ENCODE measurements at places on chromosomes 16 and 17. TPM values are rescaled to one million over a fixed set of nuclear protein-coding genes. Genes with fewer than 3 reads are reported as not detected.

Gene ODAD4
- 1.1 TPM for total RNA-seq

Gene NPIPA8
- 7.2 TPM for total RNA-seq

Gene UNC119
- total RNA-seq: 27.7 TPM

Gene CD300A
- total RNA-seq: not detected

Gene SULT1A4
- total RNA-seq: 1.9 TPM

Gene CTRB2
- total RNA-seq: 0.43 TPM

Gene NPIPB8
- not detected for total RNA-seq

Gene PRM3
- total RNA-seq: not detected

Gene APOBR
- total RNA-seq: not detected

Gene NOD2
- not detected for total RNA-seq

Gene HOXB8
- not detected for total RNA-seq

GRCh38 chr17:42198897-42199296 is 4.6 kb upstream of the GHDC start:
- no peak for DNase-seq
- H3K27ac ChIP-seq: no peak overlapping the region
- H3K27me3 ChIP-seq: no peaks in the 10 kb centered on the region
- no peak overlapping the region for H3K4me3 ChIP-seq
- H3K36me3 ChIP-seq: peaks cover 2% of the 10 kb centered on the region
- no peaks in the 10 kb centered on the region for H3K4me1 ChIP-seq

- peak; percentile 33 for DNase-seq
- no peaks in the 10 kb centered on the region for H3K27me3 ChIP-seq
- H3K4me1 ChIP-seq: peaks cover 12% of the 10 kb centered on the region
- H3K27ac ChIP-seq: no peak overlapping the region
Measured at GRCh38 chr17:82444941-82445521, 5.5 kb downstream of the CYBC1 start.

DNA sequence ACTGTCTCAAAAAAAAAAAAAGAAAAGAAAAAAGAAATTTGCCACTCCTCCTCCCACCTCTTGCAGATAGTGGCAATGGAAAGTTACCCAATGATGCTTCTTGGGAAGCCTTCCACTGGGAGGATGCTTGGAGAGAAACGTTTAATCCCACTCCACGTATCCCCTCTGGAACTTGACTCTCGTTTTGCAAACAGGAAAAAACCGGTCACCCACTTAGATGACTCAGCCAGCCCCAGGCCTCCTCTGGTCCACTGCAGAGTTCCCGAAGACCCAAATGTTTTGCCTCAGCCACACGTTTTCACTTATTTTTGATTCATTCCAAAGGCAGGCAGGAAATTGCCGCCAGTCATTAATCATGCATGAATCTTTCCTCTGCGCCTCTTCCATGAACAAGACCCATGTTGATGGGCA is 9.3 kb upstream of the TNFRSF17 start:
- peak; percentile 93 for DNase-seq
- no peaks in the 10 kb centered on the region for H3K27me3 ChIP-seq
- no peaks in the 10 kb centered on the region for H3K36me3 ChIP-seq
- H3K4me1 ChIP-seq: peaks cover 10% of the 10 kb centered on the region
- H3K4me3 ChIP-seq: no peak overlapping the region

GRCh38 chr17:37359682-37360188 is 16.1 kb upstream of the C17orf78 start:
- no peaks in the 10 kb centered on the region for H3K27me3 ChIP-seq
- peaks cover 17% of the 10 kb centered on the region for H3K4me1 ChIP-seq
- no peaks in the 10 kb centered on the region for H3K36me3 ChIP-seq

- no peak for DNase-seq
- no peaks in the 10 kb centered on the region for H3K4me1 ChIP-seq
- H3K27me3 ChIP-seq: no peaks in the 10 kb centered on the region
- no peak overlapping the region for H3K4me3 ChIP-seq
- H3K36me3 ChIP-seq: no peaks in the 10 kb centered on the region
Measured at GRCh38 chr17:79590523-79590860, 20.4 kb downstream of the RBFOX3 start.

DNA sequence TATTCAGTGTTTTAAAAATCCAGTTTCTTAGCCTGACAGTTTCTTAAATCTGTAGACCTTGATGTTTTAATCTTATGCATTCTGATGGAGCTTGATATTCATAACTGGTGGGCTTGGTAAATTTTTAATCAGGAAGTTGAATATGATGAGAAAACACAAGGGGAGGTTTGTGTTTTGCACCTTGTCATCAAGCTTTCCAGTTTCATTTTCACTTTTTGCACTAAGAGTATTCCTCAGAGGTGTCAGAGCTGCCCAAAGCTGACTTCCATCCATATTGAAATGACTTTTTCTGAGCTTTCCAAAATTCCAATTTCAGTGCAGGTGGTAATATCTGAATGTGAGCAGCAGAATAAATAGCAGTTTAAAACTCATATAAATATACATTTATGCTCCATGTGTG is 555.0 kb upstream of the RBFOX1 start:
- no peaks in the 10 kb centered on the region for H3K36me3 ChIP-seq
- H3K27ac ChIP-seq: no peak overlapping the region
- no peaks in the 10 kb centered on the region for H3K4me1 ChIP-seq
- no peaks in the 10 kb centered on the region for H3K27me3 ChIP-seq

DNA sequence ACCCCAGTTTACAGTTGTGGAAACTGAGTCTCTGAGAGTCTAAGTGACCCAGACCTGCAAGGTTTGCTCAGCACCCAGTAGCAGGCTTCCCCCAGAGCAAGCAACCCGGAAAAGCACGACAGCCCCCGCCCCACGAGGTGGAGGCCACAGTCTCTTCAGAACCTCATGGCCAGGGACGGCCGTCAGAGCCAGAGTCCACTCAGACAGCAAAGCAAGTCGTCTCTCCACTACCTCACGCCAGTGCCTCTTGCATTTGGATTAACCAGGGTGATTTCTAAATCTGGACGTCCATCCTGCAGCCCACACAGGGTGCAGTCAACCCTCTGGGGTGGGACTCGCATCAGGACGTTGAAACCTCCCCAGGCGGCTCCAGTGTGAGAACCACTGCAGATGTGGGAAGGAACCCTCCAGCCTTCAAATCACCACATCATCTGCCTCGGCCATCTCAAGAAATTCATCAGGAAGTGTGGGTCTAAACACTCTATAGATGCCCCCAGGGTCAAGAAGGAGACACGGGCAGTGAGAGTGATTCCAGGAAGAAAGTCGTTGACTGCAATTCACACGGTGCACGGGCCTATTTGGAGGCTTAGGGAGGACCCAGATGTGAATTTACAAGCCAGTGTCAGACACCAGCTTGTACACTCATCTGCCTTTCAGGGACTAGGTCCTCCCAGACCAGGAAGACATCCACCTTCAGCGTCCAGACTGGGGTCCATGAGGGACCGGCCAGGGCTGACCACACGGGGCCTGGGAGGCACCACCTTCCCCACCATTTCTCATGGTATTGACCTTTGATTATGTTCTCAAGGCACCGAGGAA is 20.2 kb upstream of the RBFOX3 start:
- no peaks in the 10 kb centered on the region for H3K4me1 ChIP-seq
- H3K27ac ChIP-seq: no peak overlapping the region
- no peak for DNase-seq

DNA sequence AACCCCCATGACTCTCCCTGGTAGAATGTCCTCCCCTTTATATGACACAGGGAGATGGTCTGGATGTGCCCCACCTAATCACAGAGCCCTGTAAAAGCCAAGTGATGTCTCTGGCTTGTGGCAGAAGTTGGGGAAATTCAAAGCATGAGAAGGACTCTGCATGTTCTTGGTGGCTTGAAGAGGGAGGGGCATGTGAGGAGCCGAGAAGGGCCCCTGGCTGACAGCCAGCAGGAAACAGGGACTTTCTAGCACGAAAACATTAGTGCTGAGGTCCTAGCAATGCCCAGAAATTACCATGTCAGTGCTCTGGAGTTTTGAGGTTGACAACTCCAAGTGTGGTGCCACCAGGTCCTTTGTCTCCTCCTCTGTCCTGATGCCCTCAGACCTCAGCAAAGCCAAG is 75.9 kb downstream of the USP22 start:
- peaks cover 9% of the 10 kb centered on the region for H3K27me3 ChIP-seq
- no peaks in the 10 kb centered on the region for H3K4me1 ChIP-seq
- H3K4me3 ChIP-seq: no peak overlapping the region
- no peaks in the 10 kb centered on the region for H3K36me3 ChIP-seq
- no peak for DNase-seq
- H3K27ac ChIP-seq: no peak overlapping the region

DNA sequence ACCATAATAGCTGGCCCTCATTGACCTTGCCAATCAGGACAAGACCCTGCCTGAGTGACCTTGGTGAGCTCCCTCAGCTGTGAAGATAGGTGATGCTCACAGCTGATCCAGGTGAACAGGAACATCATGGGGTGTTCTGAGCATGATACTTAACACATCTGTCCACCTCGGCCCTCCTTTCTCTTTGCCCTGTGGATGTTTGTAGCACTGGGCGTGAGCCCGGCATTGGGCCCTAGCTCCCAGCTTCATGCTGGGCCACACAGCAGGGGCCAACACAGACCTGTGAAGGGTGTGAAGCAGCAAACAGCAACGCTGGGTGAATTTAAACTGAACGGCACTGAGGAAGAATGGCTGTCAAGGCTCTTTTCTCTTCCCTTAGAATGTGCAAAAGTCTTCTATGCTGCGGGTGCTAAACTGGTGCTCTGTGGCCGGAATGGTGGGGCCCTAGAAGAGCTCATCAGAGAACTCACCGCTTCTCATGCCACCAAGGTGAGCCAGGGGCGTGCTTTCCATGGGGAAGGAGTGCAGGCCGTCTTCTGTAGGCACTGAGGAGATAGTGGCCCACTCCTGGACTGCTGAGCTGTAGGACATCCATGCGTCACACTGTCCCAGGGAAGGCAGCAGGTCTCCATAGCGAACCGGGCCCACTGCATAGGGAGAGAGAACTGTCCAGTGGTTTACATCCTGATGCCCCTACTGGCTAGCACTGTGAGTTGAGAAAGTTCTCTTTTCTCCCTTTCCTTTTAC is 35.9 kb downstream of the TMEM11 start:
- no peak overlapping the region for H3K27ac ChIP-seq
- H3K4me1 ChIP-seq: no peaks in the 10 kb centered on the region
- peaks cover 3% of the 10 kb centered on the region for H3K36me3 ChIP-seq

DNA sequence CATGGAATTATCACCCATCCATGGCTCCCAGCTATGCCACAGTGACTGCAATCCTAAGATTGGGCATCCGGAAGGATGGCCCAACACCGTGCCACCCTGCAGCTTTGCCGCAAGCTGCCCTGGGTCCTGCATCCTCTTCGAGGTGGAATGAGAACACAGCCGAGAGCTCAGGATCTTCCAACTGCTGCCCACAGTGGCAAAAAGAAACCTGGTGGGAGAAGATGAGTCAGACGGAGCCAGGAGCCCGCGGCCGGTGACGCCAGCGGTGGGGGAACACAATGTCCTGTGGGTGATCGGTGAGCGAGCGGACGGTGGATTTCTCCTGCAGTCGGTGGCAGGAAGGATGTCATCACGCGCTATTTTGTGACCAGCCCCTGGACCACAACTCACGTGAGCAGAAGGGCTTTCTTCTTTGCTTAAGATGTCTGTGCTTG is 20.1 kb downstream of the CD7 start:
- H3K27me3 ChIP-seq: no peaks in the 10 kb centered on the region
- peak overlapping the region; percentile 58 for H3K4me3 ChIP-seq
- peak; percentile 80 for DNase-seq
- peaks cover 28% of the 10 kb centered on the region for H3K4me1 ChIP-seq

DNA sequence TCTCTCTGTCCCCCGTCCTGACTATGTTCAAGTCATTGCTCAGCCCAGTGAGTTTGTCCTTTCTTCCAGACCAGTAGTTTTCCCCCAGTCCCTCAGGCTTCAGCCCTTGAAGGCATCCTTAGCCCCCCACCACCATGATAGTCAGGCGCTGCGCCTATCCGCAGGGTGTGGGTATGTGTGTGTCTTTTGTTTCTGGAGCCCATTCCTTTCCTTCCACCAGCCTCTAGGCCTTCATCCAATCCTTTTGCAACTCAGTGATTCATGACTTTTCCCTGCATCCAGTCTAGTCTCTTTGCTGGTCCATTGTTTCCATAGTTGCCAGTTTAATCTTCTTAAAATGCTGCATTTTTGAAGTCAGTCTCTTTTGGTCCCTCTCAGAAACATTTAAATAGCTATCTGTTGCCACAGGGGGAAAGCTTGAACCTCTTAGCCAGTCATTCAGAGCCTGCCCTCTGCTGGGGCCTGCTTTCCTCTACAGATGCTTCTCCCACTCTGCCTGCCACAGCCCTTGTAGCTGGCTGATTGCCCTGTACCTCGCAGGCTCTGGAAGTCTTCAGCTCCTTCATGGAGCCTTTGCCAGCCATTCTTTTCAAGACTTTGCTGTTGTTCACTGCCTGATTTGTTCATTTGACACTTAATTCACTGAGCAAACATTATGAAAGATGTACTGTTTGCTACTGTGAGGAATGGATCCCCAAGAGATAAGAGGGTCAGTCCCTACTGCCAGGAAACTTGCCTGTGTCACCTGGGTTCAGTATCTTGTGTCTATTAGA is 55.9 kb upstream of the ADCY7 start:
- no peak overlapping the region for H3K27ac ChIP-seq
- DNase-seq: peak; percentile 83
- H3K27me3 ChIP-seq: no peaks in the 10 kb centered on the region
- H3K4me1 ChIP-seq: peaks cover 19% of the 10 kb centered on the region

DNA sequence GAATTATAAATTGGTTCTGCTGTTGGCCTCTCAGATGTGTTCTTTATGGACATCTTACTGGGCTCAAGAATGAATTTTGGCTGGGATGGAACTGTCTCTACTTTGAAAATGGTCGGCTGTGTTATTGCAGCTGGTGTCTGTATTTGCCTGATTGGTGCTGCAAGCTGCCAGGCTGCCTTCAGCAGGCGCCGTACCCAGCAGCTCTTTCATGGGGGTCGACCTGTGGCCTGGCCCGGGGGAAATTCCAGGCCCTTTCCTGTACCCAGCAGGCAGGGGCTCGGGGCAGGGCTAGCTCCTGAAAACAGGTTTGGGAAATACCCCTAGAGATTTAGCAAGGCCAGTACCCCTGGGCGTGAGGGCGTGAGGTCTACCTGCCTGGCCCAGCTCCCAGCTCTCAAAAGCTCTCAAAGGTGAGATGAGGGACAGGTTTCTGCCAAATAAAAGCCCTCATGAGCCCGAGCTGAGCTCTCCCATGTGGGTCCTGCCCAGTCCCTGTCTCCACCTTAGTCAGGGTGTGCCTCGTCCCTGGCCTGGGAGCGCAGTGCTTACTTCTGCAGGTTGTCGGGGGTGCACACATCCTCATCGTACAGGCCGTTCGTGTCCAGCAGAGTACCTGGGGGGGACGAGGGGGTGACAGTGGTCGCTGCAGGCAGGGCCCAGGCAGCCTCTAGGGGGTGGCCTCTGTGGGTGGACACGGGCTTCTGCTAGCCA is 52.3 kb downstream of the PRMT7 start:
- H3K36me3 ChIP-seq: no peaks in the 10 kb centered on the region
- no peak overlapping the region for H3K27ac ChIP-seq
- H3K4me3 ChIP-seq: no peak overlapping the region
- H3K27me3 ChIP-seq: no peaks in the 10 kb centered on the region
- no peak for DNase-seq

GRCh38 chr16:68782198-68783174 is 45.4 kb downstream of the CDH1 start:
- H3K4me3 ChIP-seq: no peak overlapping the region
- no peaks in the 10 kb centered on the region for H3K36me3 ChIP-seq
- no peak overlapping the region for H3K27ac ChIP-seq
- H3K4me1 ChIP-seq: peaks cover 9% of the 10 kb centered on the region
- DNase-seq: no peak
